ENCODE measurements at places on chromosomes 12 and 14.

DNA sequence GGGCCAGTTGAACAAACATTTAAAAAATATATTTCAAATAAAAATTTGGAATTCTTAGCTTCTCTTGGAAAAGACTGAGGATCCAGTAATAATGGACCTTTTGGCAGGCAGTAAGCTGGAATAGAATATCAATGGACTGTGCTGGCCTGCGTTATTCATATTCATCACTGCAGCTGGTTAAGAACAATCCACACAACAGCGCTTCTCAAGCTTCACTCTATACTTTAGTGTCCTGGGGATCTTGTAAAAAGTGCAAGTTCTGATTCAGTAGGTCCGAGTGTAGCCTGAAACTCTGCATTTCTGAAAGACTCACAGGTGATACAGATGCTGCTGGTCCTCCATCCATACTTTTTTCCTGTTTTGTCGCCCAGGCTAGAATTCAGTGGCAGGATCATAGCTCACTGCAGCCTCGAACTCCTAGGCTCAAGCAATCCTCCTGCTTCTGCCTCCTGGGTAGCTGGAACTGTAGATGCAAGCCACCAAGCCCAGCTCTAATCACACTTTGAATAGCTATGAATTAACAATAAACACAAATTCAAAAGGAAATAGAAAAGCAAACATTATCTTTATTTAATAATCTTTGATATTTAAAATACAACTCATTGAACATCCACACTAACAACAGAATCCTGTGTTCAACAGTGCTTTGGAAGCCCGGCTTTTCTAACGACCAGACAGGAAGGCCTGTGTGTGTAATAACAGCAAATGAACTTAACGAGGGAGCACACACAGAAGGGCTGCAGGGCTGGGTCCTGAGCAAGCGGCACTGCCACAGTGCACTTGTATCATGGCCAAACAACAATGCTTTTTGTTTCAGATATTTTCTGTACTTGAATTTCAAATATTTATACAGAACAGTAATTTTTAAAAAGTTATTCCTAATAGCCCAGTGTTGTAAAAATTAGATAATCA, 18.4 kb upstream of the TRIP11 start:
- no peak for DNase-seq

GRCh38 chr12:60173224-60174170, 577.7 kb downstream of the SLC16A7 start:
- DNase-seq, result no peak

GRCh38 chr12:54294152-54294952, 6.5 kb downstream of the NFE2 start:
- DNase-seq, result no peak

- DNase-seq, result no peak
Observed at GRCh38 chr14:85417396-85417795, 112.5 kb upstream of the FLRT2 start.

DNA sequence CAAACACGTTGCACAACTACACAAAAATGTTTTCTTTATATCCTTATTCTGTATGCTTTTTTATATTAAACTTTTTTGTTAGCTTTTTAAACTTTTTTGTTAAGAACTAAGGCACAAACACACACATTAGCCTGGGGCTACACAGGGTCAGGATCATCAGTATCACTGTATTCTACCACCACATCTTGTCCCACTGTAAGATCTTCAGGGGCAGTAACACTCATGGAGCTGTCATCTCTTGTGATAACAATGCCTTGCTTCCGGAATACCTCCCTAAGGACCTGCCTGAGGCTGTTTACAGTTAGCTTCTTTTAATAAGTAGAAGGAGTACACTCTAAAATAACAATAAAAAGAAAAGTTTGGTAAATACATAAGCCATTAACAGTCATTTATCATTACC, 42.2 kb downstream of the PLEKHA5 start:
- DNase-seq, result no peak

DNA sequence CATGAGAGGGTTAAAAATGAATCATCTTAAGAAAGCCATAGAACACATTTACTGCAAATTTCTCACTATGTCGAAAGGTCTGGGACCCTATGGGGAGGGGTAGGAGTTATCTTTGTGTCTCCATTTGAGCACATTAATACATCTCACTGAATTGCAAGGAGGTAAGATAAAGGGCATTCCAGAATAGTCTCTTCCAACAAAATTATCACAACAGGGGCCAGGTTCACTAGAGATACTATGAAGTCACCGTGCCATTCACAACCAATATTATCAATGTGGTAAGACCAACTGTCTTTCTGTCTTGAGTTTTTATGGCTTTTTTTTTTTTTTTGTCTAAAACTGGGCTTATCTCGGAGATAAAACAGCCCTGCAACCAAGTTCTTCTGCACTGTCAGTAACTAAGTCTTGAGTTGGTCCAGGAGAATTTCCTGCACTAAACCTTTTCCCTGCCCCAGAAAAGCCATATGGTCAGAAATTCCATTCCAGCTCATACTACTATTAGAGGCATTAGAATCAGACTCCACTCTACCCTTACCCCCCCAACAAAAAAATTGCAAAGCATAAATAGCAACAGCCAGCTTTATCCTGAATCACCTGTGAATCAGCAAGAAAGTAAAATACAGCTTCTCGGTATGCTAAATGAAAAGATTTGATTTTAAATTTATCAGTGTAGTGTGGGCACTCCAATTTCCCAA, 79.7 kb downstream of the PTPRR start:
- no peak for DNase-seq

- no peak for DNase-seq
Observed at GRCh38 chr12:98612696-98613334, 19.3 kb downstream of the SLC25A3 start.

GRCh38 chr14:80698974-80699373, 242.6 kb downstream of the CEP128 start:
- no peak for DNase-seq

DNA sequence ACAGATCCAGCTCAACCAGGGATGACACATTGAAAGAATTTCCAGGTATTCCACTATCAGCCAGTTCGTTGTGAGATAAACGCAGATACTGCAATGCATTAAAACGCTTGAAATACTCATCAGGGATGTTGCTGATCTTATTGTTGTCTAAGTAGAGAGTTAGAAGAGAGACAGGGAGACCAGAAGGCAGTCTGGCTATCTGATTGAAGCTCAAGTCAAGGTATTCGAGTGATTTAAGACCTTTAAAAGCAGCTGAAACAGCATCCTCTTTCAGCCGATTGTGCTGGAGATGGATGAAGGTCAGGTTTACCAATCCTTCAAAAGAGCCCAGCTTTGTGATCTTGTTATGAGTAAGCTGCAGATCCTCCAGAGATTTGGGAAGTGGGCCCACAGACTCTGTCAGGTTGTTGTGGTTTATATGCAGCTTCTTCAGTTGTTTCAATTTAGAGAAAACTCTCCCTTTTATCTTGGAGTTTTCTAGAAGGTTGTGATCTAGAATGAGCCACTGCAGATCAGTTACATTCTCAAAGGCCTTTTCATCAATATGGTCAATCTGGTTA, 3.0 kb downstream of the LUM start:
- no peak for DNase-seq

GRCh38 chr12:22687361-22688076, 62.5 kb downstream of the ETNK1 start:
- DNase-seq, result no peak

DNA sequence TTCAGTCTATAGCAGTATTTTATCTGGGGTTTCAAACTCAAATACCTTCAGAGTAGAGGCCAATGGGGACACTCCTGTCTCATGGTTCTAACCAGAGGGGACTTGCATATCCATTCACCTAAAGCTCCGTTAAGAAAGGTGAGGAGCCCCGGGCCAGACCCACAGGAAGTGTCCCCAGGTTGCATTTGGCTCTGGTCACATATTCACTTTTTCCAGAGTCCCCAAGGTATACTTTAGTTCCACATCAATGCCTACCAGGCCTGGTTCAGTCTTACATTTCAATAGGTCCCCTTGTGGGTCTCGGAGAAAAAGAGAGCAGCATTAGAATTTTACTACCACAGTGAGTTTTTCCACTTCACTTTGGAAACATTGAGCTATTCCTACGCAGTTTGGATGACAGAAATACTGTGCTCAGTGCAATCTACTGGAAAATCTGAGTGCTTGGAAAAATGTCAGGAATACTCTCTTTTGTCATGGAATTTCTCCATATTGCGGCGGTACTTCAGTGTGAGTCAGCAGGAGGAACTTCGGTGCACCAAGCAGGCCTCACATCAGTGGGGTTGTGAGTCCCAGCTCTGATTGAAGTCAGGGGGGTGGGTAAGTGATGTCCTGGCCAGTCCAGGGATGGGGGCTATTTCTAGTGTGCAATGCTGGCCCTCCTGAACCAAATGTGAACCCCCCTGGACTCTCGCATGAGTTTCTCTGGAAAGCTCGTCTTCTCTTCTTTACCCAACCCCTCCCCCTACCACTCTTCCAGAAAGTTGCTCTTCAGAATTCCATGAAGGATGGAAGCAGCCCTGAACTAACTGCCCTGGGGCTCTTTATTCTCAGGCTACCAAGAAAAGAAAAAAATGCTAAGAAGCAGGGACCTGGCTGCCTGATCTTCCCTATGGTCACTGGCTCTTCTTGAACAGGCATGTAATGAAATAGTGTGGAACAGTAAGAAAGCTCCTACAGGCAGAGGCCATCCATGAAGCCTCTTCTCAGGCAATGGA, 184.7 kb downstream of the PRKCH start:
- no peak for DNase-seq

DNA sequence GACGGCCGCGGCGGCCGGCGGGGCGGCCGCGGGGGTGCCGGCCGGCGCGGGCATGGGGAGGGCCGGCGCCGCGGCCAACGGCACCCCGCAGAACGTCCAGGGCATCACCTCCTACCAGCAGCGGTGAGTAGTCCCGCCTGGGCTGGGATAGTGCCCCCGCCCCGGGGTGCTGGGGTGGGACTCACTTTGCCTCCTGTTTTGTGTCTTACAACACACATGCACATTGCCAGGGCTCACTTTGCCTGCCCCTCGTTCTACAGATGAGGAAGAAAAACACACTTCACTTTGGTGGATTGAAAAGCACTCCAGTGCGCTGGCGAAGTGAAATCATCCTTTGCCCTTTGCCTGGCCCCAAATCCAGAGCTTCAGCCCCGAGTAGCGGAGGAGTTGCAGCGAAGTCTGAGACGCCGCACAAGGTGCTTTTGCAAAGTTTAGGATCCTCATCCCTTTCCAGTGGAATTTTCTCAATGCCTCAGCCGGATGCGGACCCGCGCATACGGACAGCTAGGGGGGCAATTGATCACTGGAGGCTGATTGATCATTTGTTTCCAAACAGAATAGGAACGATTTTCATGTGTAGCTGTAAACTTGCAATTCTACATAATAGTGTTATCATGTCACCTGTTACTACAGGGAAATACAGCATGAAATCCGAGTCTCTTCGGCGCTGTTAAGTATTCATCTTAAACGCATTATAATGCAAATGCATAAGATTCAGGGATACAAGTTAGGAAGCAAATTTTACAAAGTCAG, 3.6 kb upstream of the NPAS3 start:
- no peak for DNase-seq

GRCh38 chr12:111467092-111467856, 61.6 kb downstream of the SH2B3 start:
- no peak for DNase-seq

GRCh38 chr12:31234053-31234840, 91.7 kb downstream of the SINHCAF start:
- DNase-seq, result no peak

- no peak for DNase-seq
Observed at GRCh38 chr12:120235369-120236323, 29.9 kb downstream of the PXN start.

- no peak for DNase-seq
Observed at GRCh38 chr12:65728848-65729793, 95.2 kb upstream of the HMGA2 start.

GRCh38 chr12:21683115-21683514, 25.5 kb upstream of the LDHB start:
- no peak for DNase-seq

- no peak for DNase-seq
Observed at GRCh38 chr12:32486158-32486557, 86.8 kb downstream of the FGD4 start.

DNA sequence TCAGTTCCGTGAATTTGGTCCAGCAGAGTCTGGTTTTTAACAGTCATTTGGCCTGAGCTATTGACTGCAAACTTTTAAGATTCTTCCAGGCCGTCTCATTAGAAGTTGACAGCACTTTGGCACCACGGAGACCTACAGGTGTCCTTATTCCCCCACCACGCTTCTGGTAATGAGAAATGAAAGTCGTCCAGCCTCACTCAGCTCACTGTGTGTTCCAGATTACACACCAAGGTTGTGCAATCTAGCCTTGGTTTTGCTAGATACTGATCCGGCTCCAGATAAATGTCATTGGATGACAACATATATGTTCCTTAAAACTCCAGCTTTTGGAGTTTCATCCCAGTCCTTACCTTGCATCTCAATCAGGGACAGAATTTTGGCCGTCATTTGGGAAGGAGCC, 210.4 kb downstream of the CHST11 start:
- no peak for DNase-seq

DNA sequence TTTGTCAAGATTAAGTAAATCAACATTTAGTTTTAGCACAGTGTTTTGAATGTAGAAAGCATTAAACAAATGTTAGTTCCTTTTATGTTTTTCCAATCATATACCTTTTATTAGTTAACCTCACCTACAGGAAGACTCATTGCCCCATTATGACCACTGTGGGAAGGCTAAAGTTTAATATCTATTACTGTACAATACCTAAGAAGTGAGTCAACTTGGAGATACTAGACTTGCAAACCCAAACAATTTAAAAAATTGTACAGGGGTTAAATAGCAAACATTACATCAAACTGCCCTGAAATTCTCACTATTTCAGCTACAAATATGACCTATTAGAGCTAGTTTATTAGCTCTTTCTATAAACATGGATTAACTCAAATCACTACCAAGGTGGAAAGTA, 8.6 kb upstream of the G2E3 start:
- no peak for DNase-seq

- DNase-seq, result no peak
Observed at GRCh38 chr12:12684375-12685106, 11.4 kb downstream of the GPR19 start.

DNA sequence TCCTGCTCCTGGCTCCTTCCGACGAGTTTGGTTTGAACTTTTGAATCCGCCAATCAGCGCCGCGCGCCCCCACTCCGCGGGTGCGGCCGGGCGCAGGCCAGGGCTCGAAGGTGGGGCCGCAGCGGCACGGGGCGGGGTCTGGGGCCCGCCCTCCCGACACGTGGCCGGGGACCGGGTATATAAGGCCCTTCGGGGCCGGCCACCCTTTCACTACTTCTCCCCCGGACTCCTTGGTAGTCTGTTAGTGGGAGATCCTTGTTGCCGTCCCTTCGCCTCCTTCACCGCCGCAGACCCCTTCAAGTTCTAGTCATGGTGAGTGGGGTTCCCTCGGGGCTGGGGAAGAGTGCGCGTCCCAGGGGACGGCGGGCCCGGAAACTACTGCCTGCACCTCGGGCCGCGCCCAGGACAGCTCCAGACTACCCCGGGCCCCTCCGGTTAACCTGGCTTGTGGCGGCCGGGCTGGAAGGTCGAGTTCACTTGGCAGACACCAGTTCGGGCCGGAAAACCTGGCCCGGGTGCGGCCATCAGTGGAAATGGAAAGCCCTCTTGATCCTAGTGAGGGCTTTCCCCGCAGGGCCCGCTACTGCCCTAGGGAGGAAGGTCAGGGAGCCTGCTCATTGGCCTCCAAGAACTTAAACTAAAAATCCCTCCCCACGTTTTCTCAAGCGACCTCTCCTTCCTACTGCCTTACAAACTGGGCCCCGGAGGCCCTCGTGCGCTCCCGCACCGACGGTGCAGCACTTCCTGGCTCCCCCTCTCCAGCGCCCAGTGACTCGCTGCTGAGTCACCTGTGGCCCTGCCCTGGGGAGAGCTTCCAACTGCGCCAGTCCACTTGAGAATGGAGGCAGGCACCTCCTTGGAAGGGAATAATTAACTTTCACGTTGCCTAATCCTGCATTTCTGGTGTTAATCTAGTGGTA, at the start of gene TUBA1C:
TUBA1C (plus strand) TSS at position 210 of the 920 bp plus-strand sequence; CDS start at position 310, 100 bp downstream.
- peak; percentile 79 for DNase-seq

Measured in stimulated activated CD8-positive, alpha-beta memory T cell treated with anti-CD3 and anti-CD28 coated beads, Interleukin-12 subunit alpha, Interleukin-12 subunit beta, amount 100 ng/mL, for 1 hour (primary cell).